ENCODE measurements at places on chromosomes 6 and 20.

DNA sequence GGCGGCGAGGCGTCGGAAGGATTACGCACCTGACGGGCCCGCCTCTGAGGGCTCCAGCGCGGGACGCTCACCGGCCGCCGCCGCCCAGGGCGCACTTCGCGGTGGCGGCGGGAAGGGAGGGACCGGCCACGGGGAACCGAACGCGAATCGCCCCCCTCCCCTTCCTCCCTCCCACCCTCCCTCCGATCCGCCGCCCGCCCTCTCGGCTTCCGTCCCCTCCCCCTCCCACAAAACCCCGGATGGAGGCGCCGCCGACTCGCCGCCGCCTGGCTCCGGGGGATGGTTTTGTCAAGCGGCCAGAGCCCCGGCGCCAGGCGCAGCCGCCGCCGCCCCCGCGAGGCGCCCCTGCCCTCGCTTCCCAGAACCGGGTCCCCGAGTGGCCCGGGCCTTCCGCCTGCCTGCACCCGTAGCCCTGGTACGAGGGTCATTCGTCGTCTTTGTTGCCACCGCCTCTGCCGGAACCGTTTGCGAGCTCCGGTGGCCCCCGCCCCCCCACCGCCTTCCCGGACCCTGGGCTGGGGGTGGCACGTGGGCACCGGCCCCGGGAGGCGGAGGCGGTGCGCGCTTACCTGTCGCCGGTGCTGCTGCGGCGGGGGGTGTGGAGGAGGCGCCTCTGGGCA, 398 bp downstream of the ZBTB2 start:
- no peak for DNase-seq

- DNase-seq = no peak
Measured at GRCh38 chr6:106142876-106143431, 56.8 kb downstream of the PRDM1 start.

GRCh38 chr6:43990275-43990626, 137.0 kb downstream of the MRPL14 start:
- DNase-seq = no peak

GRCh38 chr6:88376197-88376596, 210.1 kb upstream of the CNR1 start:
- DNase-seq = no peak

GRCh38 chr20:8498571-8498970, 366.5 kb downstream of the PLCB1 start:
- no peak for DNase-seq
